ENCODE measurements at places on chromosomes 13 and 19. TPM values are rescaled to one million over a fixed set of nuclear protein-coding genes. Genes with fewer than 3 reads are reported as not detected.

The KCNC3 gene
- 9.3 TPM for total RNA-seq

The CAPN12 gene
- 0.40 TPM for total RNA-seq

GRCh38 chr13:39982745-39983144 is 327.3 kb downstream of the COG6 start:
- no peaks in the 10 kb centered on the region for H3K4me1 ChIP-seq
- no peak overlapping the region for H3K4me3 ChIP-seq
- no peaks in the 10 kb centered on the region for H3K27me3 ChIP-seq
- no peak overlapping the region for H3K27ac ChIP-seq

DNA sequence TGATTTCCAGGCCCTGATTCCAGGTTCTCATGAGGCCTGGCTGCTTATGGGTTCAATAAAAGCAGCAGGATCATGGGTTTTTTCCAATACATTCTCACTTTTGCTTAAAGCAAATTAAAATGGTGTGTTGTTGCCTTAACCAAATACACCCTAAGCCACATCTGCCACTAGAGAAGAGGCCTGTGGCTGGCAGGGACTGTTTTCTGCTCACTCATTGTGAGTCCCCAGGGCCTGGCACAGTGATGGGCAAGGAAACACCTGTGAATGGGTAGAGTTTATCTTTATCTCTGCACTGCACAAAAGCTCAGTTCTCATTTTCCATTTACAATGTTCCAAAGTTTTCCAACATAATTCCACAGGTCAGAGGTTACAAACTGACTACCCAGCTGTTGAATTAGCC is 726.0 kb downstream of the UQCRFS1 start:
- no peaks in the 10 kb centered on the region for H3K4me1 ChIP-seq
- no peak overlapping the region for H3K27ac ChIP-seq
- DNase-seq: no peak
- H3K27me3 ChIP-seq: peaks cover 4% of the 10 kb centered on the region
- no peaks in the 10 kb centered on the region for H3K36me3 ChIP-seq

GRCh38 chr13:48210178-48210577 is 22.8 kb upstream of the ITM2B start:
- H3K27ac ChIP-seq: no peak overlapping the region
- H3K36me3 ChIP-seq: no peaks in the 10 kb centered on the region
- no peak overlapping the region for H3K4me3 ChIP-seq
- no peak for DNase-seq
- peaks cover 4% of the 10 kb centered on the region for H3K27me3 ChIP-seq
- no peaks in the 10 kb centered on the region for H3K4me1 ChIP-seq

GRCh38 chr13:46168341-46168740 is 13.6 kb downstream of the LCP1 start:
- no peaks in the 10 kb centered on the region for H3K27me3 ChIP-seq
- peaks cover 16% of the 10 kb centered on the region for H3K4me1 ChIP-seq
- no peaks in the 10 kb centered on the region for H3K36me3 ChIP-seq
- no peak overlapping the region for H3K4me3 ChIP-seq
- DNase-seq: no peak

Measured in chondrocyte (in vitro differentiated cells).